ENCODE measurements at places on chromosomes 13 and 19.

GRCh38 chr19:47749326-47749725 is 4.0 kb downstream of the NOP53 start:
- no peak for DNase-seq

- DNase-seq: no peak
These were observed 7.0 kb upstream of the POMP start for GRCh38 chr13:28651810-28652401.

DNA sequence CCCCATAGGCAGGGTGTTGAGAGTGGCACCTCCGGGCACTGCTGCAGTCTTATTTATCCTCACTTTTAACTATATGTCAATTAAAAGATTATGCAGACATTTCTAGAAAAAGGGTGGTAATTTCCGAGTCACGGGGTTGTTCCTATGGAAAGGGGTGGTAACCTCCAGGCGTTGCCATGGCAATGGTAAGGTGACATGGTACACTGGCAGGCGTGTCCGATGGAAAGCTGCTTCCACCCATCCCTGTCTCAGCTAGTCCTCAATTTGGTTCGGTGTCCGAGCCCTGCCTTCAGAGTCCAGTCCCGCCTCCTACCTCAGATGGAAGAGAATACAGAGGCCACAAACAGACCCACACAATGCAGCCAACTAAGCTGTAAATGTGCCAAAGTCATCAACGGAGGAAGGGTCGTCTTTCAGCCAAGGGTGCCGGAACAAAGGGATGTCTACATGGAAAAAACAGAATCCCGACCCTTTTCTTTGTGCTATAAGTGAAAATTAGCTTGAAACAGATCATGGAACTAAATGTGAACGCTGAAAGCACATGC is 72.6 kb upstream of the C13orf46 start:
- DNase-seq: no peak

DNA sequence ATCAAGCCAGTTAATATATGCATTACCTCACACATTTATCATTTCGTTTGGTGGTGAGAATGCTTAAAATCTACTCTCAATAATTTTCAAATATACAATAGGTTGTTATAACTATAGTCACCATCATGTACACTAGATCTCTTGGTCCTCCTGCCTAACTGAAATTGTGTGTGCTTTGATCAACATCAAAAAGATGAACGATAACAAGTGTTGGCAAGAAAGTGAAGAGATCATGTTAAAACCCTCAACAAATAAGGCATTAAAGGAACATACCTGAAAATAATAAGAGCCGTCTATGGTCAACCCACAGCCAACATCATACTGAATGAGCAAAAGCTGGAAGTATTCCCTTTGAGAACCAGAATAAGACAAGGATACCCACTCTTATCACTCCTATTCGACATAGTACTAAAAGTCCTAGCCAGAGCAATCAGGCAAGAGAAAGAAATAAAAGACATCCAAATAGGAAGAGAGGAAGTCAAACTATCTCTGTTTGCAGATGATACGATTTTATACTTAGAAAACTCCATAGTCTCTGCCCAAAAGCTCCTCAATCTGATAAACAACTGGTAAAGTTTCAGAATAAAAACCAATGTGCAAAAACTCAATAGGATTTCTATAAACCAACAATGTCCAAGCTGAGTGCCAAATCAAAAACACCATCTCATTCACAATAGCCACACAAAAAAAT is 27.9 kb upstream of the OR10H1 start:
- no peak for DNase-seq

GRCh38 chr13:50140153-50140552 is 124.9 kb downstream of the KCNRG start:
- no peak for DNase-seq

GRCh38 chr13:112102243-112102642 is 35.3 kb downstream of the SOX1 start:
- DNase-seq: no peak

DNA sequence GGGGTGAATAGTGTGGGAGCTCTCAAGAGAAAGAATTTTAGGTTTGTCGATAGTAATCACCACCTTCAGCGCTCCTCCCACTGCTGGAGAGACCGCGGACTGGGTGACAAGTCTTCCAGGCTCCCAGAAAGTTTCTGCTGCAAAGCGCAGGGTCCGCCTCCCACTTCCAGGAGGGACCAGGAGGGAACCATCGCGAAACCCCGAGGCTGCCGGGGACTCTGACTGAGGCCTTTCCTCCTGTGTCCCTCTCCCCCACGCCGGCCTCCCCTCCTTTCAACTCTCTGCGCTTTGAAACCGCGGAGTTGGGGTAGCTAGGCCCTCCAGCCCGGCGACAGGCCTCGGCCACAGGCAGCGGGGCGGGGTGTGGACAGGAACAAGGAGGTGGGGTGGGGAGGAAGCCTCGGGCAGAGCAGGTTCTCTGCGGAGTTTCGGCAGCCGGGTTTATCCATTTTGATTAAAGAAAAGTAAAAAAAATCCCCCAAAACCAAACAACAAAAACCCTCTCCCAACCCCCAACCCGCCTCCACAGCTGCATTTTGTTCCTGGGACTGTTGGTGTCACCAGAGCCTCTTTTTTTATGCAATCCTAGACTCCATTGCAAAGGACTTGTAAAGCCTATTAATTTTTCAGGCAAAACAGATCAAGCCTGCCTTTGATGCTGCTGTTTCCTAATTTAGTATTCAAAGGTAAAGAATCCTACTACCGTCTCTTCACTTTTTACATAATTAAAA is 157.2 kb downstream of the TM9SF2 start:
- DNase-seq: peak; percentile 81

GRCh38 chr19:57191141-57192076 is at the start of gene ZNF264:
Gene ZNF264 (plus strand): TSS chr19:57191500. CDS start chr19:57191914, 414 bp downstream.
- peak; percentile 88 for DNase-seq

GRCh38 chr13:70353096-70353495 is 244.8 kb upstream of the KLHL1 start:
- DNase-seq: peak; percentile 33

DNA sequence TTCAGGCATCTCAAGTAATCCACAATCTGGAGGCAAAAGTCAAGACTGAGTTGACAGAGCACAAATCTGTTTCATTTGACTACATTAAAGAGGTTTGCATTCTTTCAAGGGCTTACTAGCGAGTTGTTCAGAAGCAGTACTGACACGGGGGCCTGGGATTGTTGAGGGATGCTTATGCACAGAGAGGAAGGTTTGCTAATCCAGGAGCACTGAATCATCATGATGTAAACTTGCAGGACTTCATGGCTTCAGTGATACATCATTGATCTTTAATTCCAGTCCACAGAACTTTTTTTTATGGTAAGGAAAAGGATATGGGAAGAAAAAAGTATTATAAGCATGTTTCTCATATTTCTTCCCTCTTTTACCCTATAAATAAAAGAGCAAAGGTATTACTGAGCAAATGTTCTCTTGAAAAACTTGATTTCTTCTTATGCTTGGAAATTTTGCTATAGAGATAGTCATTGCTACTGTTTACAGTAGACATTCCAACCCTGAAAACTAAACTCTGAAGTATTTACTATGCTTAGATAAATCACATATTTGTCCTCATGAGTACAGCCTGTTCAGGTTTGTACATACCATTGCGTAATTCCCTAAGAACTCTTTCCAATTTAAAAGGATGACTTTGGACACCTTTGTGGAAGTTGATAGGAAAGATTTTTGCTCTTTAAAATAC is 65.8 kb upstream of the KPNA3 start:
- no peak for DNase-seq

DNA sequence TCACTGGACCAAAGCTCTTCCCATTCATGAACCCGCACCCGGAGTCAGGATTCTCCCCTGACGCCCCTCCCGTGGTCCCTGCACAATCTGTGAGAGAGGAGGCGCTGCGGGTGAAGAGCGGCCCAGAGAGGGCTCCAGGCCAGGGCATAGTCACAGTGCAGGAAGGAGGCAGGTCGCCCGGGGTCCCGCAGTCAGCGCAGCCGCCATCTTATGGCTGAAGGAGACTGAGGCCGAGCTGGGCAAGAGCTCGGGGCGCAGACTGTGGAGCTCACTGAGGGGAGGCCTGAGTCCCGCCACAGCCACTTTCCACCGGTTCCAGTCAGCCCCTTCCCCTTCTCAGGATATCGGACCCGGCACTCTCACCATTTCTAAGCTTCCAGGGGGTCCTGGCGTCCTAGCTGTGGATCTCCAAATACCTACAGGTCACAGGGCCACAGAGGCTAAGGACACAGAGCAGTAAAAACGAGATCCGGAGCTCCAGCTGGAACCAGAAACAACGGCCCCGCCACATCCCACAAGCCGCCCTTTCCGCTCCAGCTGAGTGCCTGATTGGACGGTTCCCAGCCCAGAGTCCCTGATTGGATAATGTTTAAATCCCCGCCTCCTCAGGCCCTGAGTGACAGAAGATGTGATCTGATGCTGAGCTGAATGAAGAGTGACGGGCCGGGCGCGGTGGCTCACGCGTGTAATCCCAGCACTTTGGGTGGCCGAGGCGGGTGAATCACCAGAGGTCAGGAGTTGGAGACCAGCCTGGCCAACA is at the start of gene ZNF99:
Gene ZNF99 (minus strand): TSS at position 501 of the 760 bp plus-strand sequence. CDS start 135 bp downstream, at position 366.
- no peak for DNase-seq

- peak; percentile 67 for DNase-seq
These were observed 5.5 kb upstream of the ADAMTS10 start for GRCh38 chr19:8615813-8616596.

DNA sequence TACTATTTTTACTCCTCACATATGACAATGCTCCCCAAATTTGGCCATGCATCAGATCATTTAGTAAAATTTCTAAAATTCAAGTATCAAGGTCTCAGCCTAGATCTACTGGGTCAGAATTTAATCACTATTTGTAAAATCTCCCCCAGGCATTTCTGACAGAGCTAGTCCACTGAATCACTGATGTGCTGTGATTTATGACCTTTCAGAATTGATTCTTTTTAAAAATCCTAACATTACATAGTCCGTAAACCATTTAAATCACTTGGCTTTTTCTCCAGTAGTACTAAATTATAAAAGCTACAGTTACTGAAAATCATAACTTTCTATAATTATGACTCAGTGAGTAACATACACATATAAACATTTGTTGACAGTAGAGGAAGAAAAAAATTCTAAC is 92.8 kb upstream of the RAP2A start:
- no peak for DNase-seq

Measured in H9 (cell line).